Hematopoietic multipotent progenitor cell treated with erythropoietin and hydrocortisone succinate and interleukin-3 and kit ligand, for 17 days (in vitro differentiated cells): ENCODE measurements at places on chromosomes 7 and 10.

DNA sequence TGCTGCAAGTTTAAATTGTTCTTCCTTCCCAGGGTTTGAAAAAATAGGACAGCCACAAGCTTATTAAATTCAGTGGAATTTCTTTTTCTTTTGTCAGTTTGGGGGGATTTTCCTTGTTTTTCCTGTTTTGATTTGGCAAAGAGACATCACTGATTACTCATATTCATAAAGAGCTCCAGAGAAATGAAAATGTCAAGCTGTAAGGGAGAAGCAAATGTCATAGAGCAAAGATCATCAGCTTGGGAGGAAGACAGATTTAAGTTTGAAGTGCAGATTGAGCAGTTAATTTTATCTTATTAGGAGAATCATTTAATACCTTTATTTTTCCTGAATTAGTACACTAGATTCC lies 255.8 kb upstream of the PHYHIPL start:
- no peak for DNase-seq

- DNase-seq: no peak
These were observed 136.9 kb upstream of the CDK6 start for GRCh38 chr7:92973293-92973731.

DNA sequence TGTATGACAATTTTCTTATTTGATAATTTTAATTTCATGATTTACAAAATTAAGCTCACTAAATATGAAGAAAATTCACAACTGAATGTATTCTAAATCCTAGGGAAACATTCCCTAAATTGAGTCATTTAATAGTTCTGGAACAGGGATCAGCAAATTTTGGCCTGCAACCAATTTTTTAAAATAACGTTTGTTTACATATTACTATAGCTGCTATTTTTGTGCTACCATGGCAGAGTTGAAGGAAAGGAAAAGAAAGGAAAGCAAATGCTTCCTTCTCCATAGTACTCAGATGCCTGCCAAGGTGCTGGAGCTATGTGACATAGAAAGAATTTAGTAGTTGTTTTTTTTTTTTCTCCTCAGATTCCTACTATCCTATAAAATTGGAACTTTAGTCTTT lies 1307.7 kb upstream of the LRRTM3 start:
- DNase-seq: no peak

- no peak for DNase-seq
These were observed 32.9 kb downstream of the CELF2 start for GRCh38 chr10:11050301-11051287.
